ENCODE measurements at places on chromosomes 1 and 21.

- no peak for DNase-seq
These were observed 115.5 kb downstream of the NMNAT2 start for GRCh38 chr1:183302452-183303322.

- DNase-seq = no peak
These were observed 16.7 kb downstream of the HSD11B1 start for GRCh38 chr1:209721323-209721722.

GRCh38 chr1:9241891-9242290, 7.3 kb downstream of the H6PD start:
- DNase-seq = no peak

- DNase-seq = no peak
These were observed 53.9 kb upstream of the FBXO28 start for GRCh38 chr1:224059897-224060427.

Data from cerebellum (tissue), 4 donors.